NCI-H1436 treated with DMSO at 0.1 percent for 48 hours (cell line): ENCODE measurements at places on chromosomes 3 and 15.
A peak's percentile ranks its signal among the peaks of the same experiment; 100 is the strongest.

DNA sequence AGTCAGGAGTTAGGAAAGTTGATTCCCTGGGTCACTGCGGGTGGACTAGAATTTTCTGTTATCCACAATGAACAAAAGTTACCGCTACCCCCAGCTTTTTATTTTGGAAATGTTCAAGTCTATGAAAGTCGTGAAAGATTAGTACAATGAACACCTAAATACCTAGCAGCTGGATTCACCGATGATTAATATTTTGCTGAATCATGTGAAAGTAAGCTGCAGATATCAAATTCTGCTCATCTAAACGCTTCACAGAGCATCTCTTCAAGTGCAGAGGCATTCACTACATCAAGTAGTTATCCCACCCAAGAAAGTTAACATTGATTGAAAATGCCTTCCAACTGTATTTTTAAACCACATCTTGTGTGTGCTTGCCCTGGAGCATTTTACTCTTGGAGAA is 729.0 kb upstream of the NR2F2 start:
- no peak for DNase-seq

DNA sequence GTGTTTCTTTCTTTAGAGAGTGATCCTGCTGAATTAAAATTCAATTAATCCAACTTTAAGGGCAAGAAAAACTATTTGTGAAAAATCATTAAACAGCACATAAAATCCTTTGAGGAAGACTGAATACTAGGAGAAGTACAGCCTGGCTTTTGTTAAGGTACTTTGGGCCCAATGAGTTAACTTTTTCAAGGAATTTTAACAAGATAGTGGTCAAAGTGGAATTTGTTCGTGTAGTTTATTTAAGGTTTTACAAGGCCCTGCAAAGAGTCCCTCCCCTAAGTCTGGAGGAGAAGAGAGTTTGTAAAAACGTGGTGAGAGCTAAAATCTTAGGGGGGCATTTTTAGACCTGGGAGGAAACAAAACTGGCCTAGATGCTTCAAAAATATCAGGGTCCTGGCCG is 26.0 kb upstream of the TRIM71 start:
- DNase-seq, result no peak

- DNase-seq, result no peak
Observed at GRCh38 chr15:78077871-78078210, 330 bp upstream of the TBC1D2B start.

GRCh38 chr3:41854956-41855355 is 106.9 kb downstream of the ULK4 start:
- DNase-seq, result no peak

DNA sequence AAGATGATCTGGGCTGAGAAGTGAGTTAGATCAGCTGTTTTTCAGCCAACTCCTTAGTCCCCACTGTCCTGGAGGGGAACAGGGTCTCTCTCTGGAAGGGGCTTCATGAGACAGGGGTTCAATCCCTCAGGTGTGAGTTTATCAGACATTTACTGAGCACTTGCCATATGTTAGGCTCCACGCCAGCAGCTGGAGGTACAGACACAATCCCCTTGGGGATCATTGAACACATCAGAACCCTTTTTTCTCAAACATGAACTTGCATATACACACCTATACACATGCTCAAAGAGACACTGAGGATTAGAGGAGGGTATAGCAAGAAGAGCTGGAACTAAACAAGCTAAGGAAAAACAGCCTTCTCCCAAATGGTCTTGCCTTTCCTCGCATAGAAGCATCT is 5.5 kb upstream of the BMF start:
- DNase-seq, result no peak

GRCh38 chr15:82730022-82730530 is 20.4 kb upstream of the AP3B2 start:
- DNase-seq, result peak; percentile 80
